Panc1 (cell line): ENCODE measurements at places on chromosomes 11 and 22. TPM values are rescaled to one million over a fixed set of nuclear protein-coding genes. Genes with fewer than 3 reads are reported as not detected.

CDC45 gene
- 26.1 TPM for total RNA-seq

PKDREJ gene
- total RNA-seq, result not detected

KCNJ4 gene
- total RNA-seq, result 0.18 TPM

BATF2 gene
- 1.6 TPM for total RNA-seq

DERL3 gene
- 1.0 TPM for total RNA-seq

OR52H1 gene
- total RNA-seq, result 0.15 TPM

GRIA4 gene
- not detected for total RNA-seq

DEFB131B gene
- not detected for total RNA-seq

- no peaks in the 10 kb centered on the region for H3K27me3 ChIP-seq
- no peaks in the 10 kb centered on the region for H3K4me1 ChIP-seq
- H3K4me3 ChIP-seq, result no peak overlapping the region
- DNase-seq, result no peak
These were observed 98.6 kb downstream of the KIF18A start for GRCh38 chr11:28009388-28009787.

GRCh38 chr11:94725097-94725496, 43.1 kb upstream of the AMOTL1 start:
- H3K36me3 ChIP-seq, result no peaks in the 10 kb centered on the region
- H3K4me1 ChIP-seq, result no peaks in the 10 kb centered on the region
- H3K27me3 ChIP-seq, result peaks cover 4% of the 10 kb centered on the region; the same call in 1 of the 2 replicates
- no peak overlapping the region for H3K27ac ChIP-seq

DNA sequence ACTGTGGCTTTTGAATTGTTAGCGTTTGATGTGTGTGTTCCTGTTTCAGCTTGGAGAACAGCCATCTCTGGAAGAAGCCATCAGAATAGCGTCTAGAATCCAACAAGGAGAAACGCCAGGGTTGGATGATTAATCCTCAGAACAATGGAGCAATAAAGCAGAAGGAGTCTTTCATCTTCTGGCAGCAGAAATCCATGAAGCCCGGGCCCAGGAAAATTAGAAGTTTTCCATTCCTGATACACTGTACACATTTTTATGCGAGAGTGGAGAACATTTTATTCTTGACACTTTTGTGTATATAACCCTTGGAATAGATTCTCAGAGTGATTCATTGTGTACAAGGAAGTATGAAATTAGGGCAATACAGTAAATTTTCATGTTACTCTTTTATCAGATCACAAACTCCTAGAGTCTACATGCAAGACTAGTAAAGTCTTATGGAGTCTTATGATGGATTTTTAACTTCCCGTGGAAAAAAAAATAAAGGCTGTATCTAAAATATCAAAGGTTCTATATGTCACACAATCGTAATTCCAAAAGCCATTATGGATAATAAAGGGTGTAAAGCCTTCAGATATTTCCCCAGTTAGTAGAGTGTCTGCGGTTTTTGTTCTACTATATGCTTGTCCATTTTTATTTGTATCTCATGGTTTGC, 45.9 kb upstream of the WEE1 start:
- H3K27ac ChIP-seq, result peak overlapping the region; percentile 32
- no peaks in the 10 kb centered on the region for H3K27me3 ChIP-seq
- H3K4me1 ChIP-seq, result peaks cover 34% of the 10 kb centered on the region
- H3K4me3 ChIP-seq, result peak overlapping the region; percentile 25; the same call in 1 of the 2 replicates

GRCh38 chr22:49527611-49528419, 299.9 kb downstream of the BRD1 start:
- no peaks in the 10 kb centered on the region for H3K36me3 ChIP-seq
- H3K4me1 ChIP-seq, result 0 out of 2 replicates have a peak, but pooled peaks cover 3% of the 10 kb centered on the region
- no peak for DNase-seq

DNA sequence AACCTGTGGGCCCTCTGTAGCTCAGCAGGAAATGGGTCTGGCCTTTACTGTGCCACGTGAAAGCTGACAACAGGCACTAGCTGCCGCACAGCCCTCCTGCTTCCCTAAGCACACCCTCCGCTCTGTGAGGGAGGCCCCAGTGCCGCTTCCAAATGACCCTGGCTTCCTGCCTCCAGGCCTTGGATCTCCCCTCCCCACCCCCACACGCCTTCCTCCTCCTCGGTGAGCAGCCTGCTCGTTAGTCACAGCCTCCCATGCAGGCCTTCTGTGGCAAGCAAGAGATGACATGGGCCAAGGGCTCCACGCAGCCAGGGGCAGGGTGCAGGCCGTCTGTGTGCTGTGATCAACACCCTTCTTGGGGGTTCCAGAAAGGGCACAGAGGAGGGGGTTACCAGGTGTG, 15.3 kb upstream of the RASL10A start:
- H3K27me3 ChIP-seq, result no peaks in the 10 kb centered on the region
- no peak overlapping the region for H3K27ac ChIP-seq
- no peaks in the 10 kb centered on the region for H3K4me1 ChIP-seq
- DNase-seq, result no peak
- no peaks in the 10 kb centered on the region for H3K36me3 ChIP-seq

DNA sequence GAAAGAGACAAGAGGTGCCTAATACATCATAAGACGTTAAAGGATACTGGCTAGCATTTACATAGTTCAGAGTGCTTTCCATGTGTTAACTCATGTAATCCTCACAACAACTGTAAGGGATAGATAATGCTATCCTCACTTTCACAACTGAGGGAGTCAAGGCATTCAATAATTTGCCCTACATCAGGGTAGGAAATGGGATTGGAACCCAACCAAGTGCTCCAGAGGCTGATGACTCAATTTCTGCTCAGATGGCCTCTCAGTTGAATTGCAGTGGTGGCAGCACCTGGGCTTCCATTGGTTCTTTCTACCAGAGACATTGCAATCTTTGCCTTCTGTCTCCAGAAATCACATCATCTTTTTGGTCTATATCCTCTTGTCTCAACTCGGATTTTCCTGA, 232.9 kb downstream of the ETS1 start:
- H3K36me3 ChIP-seq, result no peaks in the 10 kb centered on the region
- H3K27me3 ChIP-seq, result no peaks in the 10 kb centered on the region; the same call in 1 of the 2 replicates

DNA sequence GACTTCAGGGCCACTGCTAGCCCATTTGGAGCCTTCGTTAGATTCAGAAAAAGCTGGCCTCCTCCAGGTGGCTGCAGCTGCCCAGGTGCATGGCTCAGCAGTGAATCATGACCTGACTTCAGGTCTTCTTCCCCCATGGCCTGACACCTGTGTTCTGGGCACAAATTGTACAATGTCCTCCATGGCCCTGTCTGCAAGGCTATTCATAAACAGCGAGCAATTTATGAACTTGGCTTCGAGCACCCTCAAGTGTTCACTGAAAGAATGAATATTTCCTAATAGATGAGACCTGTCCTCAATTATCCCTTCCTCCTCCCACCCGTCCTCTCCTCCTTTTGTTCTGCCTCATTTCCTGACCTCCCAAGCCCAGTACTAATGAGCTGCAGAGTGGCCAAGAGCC, 12.2 kb upstream of the VPS37C start:
- H3K36me3 ChIP-seq, result no peaks in the 10 kb centered on the region
- H3K4me1 ChIP-seq, result no peaks in the 10 kb centered on the region; the same call in 1 of the 2 replicates
- no peak overlapping the region for H3K27ac ChIP-seq

DNA sequence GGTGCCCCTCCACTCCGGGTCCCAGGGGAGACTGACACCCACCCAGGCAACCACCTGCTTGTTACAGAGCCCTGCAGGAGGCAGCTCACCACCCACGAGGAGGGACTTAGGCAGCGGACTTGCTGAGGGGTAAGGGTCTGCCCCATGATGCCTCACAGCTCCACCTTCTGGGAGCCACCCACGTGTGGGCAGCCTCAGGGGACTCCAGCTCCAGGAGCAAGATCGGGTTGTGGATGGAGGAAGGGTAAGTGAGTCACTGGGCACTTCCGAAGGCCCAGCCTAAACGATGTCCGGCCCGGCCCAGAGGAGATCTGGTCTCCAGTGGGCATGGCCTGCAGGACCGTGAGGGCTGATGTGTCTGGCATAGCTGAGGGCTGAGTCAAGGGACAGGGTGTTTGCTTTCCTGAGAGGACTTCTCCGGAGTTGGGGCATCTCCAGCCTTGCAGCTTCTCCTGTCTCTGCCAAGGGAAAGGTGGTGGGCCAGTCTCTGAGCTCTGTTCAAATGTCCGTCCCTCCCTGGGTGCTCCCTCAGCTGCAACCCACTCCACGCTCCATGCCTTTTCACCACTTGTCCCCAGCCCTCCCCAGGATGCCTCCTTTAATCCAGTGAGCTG, 32.3 kb upstream of the P2RY2 start:
- H3K27me3 ChIP-seq, result 0 out of 2 replicates have a peak, but pooled peaks cover 3% of the 10 kb centered on the region
- peaks cover 5% of the 10 kb centered on the region; the same call in 1 of the 2 replicates for H3K4me1 ChIP-seq
- DNase-seq, result no peak
- H3K27ac ChIP-seq, result no peak overlapping the region

DNA sequence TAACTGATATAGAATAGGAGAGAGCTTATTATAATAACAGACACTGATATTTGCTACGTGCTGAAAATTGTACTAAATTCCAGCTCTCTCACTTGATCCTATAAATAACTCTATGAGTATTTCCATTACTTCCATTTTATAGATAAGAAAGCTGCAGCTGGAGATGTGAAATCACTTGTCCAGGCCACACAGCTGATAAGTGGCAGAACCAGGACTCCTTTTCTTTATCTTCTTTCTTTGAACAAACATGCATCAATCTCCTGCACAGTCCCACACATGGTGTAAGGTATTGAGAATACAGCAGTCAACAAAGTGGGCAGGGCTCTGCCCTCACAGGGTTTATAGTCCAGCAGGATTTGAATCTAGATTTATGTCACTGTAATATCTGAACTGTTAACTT, 652.1 kb downstream of the NELL1 start:
- no peak overlapping the region for H3K4me3 ChIP-seq
- no peaks in the 10 kb centered on the region for H3K27me3 ChIP-seq
- no peaks in the 10 kb centered on the region for H3K4me1 ChIP-seq
- DNase-seq, result no peak
- no peaks in the 10 kb centered on the region for H3K36me3 ChIP-seq

DNA sequence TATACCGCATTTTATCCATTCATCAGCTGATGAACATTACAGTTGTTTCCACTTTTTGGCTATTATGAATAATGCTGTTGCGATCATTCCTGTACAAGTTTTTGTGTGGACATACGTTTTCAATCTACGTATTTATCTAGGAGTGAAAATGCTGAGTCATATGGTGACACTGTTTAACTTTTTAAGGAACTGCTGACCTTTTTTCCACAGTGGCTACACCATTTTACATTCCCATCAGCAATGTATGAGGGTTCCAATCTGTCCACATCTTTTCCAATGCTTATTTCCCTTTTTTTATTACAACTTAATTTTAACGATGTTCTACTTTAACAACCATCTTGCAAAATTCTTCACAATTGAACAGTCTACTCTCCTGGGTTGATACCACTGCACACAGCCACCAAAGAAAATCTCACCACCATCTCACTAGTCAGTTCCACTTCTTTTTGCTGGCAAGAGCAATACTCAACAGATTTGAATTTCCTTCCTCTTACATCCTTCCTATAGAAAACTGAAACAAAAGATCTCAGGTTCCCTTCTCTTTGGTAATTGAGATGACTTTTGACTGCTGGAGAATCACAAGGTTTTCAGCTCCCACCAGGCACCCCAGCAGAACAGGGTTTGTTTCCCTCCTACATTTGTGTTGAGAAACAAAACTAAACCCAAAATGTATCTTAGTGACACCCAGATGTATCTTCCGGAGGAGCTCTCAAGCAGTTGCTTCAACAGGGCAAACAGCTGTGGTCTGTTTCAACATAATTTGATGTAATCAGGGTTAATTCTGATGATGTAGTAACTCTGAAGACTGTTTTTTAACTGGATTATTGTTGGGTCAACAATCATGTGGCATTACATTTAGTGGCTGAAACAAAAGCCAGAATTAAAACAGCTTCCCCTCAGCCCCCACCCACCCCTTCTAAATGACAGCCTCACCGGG, 7.0 kb upstream of the GAB2 start:
- DNase-seq, result no peak
- no peaks in the 10 kb centered on the region for H3K27me3 ChIP-seq
- no peaks in the 10 kb centered on the region for H3K36me3 ChIP-seq
- H3K4me1 ChIP-seq, result peaks cover 9% of the 10 kb centered on the region
- no peak overlapping the region for H3K4me3 ChIP-seq

DNA sequence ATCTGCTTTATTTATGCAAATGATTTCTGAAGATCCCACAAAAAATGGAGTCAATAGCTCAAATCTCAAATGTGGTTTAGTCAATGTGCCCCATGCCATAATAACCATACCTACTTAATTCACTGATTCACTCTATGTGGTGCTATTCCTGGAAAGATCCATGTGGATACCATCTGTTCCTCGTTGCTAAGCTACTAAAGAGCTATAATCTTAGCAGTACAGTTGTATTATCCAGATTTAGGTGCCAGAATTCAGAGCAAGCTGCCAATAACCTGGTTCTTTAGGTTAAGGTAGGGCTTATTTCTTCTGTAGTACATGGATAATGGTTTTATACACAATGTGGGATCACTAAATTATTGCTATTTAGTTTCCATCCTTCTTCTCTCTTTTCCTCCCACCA, 974.7 kb upstream of the CCDC90B start:
- no peaks in the 10 kb centered on the region for H3K4me1 ChIP-seq
- no peaks in the 10 kb centered on the region for H3K27me3 ChIP-seq
- no peaks in the 10 kb centered on the region for H3K36me3 ChIP-seq
- H3K27ac ChIP-seq, result no peak overlapping the region

- H3K4me3 ChIP-seq, result no peak overlapping the region
- H3K4me1 ChIP-seq, result no peaks in the 10 kb centered on the region
- no peaks in the 10 kb centered on the region for H3K36me3 ChIP-seq
- no peaks in the 10 kb centered on the region; the same call in 1 of the 2 replicates for H3K27me3 ChIP-seq
These were observed 295.1 kb upstream of the PLET1 start for GRCh38 chr11:112555491-112556364.

DNA sequence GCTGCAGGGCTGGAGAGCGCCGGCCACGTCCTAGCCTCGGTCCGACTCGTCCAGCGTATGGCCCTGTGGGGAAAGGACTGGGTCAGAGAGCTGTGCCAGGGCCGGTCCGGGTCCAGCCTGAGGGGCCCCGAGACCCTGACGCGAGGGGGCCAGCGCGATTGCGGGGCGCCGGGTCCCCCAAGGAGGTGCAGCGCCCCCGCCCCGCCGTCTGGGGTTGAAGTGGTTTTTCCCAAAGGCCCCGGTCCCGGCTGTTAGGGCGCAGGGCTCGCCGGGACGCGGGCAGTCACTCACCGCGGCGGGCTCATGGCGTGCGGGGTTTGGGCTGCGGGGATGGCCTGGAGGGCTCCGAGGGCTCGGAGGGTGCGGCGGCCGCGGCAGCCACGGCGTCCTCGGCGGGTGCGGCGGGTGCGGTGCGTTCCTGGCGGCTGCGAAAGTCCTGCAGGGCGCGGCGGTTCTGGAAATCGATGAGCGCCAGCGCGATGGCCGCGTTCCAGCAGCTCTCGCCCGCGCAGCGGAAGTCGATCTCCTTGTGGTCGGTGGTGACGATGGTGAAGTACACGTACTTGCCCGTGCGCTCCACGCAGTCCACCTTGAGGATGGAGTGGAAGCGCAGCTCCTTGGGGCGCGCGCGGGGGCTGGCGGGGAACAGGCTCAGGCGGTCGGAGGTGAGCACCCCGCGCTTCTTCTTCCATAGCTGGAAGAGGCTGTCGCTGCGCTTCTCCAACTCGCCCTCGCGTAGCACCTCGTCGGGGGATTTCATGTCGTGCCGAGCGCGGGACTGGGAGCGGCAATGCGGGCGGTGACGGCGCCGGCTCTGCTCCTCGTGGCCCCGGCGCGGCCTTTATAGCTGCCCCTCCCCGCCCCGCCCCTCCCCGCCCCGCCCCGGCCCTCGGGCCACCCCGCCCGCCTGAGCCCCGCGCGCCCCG, at the start of gene PHLDA2:
Gene PHLDA2, minus strand, starts transcription at position 816 of the 926 bp plus-strand sequence. Its CDS starts 56 bp downstream, at position 760.
- peak within 1 kb of the TSS; percentile 97 for H3K27ac ChIP-seq
- no peak for DNase-seq
- peak within 1 kb of the TSS; percentile 84 for H3K4me3 ChIP-seq
- H3K4me1 ChIP-seq, result peaks cover 73% of the 10 kb centered on the region
- H3K36me3 ChIP-seq, result no peaks in the 10 kb centered on the region; the same call in 1 of the 2 replicates
